ENCODE measurements at places on chromosomes 2 and 18. TPM values are rescaled to one million over a fixed set of nuclear protein-coding genes. Genes with fewer than 3 reads are reported as not detected.

DNA sequence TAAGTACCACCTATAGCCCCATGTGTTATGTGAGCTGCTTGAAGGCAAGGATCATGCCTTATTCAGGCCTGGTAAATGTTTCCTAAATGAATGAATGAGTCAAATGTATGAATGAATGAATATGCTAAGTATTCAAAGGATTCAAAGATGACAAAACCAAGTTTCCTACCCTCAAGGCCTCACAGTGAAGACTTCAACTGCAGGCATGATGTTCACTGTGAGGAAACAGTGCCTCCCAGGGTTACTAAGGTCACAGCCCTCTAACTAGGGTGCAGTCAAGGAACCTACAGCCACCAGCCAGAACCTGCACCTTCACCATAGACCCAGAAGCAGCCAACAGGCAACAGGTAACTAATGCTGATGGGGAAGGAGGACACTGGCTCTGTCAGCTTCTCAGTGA is 69.3 kb downstream of the SUMO1 start:
- H3K27me3 ChIP-seq, result peaks cover 3% of the 10 kb centered on the region
- DNase-seq, result no peak
- H3K36me3 ChIP-seq, result no peaks in the 10 kb centered on the region

DNA sequence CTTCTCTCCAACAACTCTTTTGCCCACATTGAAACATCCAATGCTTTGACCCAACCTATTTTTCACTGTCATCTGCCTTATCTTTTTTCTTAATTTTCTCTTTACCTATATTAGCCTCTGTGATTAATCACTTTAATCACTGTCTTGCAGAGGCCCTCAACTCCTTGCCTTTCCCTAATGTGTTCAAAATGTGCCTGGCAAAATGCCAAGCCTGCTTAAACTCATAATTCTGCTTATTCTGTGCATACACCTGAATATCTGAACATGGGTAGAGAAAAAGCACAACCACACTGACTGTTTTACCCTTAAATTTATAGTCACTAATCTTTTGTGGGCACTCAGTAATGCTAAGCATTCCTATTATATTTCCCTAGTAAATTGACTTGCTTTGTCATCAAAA is 63.0 kb upstream of the GALNT13 start:
- DNase-seq, result no peak
- H3K4me1 ChIP-seq, result no peaks in the 10 kb centered on the region
- no peaks in the 10 kb centered on the region for H3K27me3 ChIP-seq
- H3K36me3 ChIP-seq, result no peaks in the 10 kb centered on the region
- H3K4me3 ChIP-seq, result no peak overlapping the region

DNA sequence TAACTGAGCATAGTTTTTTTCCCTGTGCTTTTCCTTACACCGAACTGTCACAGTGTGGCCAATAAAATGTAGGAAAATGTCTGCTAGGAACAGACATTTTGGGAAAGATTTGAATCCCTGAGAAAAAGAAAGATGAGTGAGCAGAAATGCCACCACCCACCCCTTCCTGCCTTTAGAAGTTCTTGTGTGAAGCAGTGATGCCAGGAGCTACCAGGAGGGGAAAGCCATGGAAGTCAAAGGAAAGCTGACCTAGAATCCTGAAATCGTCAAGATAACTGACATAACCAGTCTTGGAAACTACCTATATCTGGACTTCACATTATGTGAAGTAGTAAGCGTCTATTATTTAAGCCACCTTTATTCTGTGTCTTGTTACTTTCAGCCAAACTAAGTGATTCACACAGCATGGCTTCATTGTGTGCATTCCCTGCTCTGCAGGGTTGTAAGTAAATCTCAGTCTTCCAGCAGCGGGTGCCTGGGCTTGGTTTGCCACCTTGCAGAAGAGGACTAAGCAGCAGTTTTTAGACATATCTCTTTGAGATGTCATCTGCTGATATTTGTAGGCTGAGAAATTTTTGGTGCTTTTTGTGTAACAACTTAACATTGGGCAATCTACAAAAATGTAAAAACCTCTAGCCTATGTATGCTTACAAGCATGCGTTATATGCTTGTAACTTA is 11.2 kb upstream of the SPRED2 start:
- H3K36me3 ChIP-seq, result no peaks in the 10 kb centered on the region
- DNase-seq, result no peak
- H3K27ac ChIP-seq, result no peak overlapping the region
- no peaks in the 10 kb centered on the region for H3K4me1 ChIP-seq

DNA sequence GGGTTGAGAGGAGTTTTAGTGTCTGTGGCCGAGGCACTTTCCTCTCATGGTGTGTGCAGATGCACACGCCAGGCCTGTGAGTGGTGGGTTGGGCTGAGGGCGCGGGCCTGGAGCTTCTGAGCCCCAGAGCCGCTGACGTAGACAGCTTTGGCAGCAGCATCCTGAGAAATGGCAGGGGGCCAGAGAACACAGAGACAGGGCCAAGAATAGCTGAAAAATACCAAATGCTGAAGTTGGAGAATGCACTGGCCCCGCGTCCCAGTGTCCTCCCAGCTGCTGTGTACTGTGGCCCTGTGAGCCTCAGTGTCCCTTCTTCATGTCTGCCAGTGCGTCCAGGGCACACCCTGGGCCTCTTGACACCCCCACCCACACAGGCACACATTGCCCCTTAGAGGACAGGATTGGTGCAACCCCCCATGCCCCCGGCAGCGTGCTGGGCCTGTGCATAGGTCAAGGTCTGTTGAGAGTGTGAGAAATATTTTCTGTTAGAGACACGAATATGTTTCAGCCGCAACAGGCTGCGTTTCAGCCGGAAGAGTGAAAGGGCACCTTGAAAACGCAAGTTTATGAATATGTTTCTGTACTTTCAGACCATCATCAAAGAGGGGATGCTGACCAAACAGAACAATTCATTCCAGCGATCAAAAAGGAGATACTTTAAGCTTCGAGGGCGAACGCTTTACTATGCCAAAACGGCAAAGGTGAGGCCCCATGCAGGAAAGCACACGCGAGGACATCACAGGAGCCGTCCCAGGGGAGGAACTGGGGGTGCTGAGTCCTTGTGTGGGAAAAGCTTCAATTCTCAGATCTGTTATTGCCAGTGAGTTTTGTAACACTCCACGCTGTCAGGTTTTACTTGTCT is 33.6 kb downstream of the DGKD start:
- H3K4me3 ChIP-seq, result no peak overlapping the region
- peaks cover 13% of the 10 kb centered on the region for H3K36me3 ChIP-seq
- peaks cover 10% of the 10 kb centered on the region for H3K4me1 ChIP-seq

The CTLA4 gene
- polyA plus RNA-seq, result 0.33 TPM

All from large intestine (tissue), 12 donors.